ENCODE measurements at places on chromosomes 7 and 10.

- DNase-seq: no peak
Measured at GRCh38 chr10:25552283-25552919, 377.6 kb downstream of the GPR158 start.

- no peak for DNase-seq
Measured at GRCh38 chr10:61760943-61761824, 98.5 kb downstream of the CABCOCO1 start.

DNA sequence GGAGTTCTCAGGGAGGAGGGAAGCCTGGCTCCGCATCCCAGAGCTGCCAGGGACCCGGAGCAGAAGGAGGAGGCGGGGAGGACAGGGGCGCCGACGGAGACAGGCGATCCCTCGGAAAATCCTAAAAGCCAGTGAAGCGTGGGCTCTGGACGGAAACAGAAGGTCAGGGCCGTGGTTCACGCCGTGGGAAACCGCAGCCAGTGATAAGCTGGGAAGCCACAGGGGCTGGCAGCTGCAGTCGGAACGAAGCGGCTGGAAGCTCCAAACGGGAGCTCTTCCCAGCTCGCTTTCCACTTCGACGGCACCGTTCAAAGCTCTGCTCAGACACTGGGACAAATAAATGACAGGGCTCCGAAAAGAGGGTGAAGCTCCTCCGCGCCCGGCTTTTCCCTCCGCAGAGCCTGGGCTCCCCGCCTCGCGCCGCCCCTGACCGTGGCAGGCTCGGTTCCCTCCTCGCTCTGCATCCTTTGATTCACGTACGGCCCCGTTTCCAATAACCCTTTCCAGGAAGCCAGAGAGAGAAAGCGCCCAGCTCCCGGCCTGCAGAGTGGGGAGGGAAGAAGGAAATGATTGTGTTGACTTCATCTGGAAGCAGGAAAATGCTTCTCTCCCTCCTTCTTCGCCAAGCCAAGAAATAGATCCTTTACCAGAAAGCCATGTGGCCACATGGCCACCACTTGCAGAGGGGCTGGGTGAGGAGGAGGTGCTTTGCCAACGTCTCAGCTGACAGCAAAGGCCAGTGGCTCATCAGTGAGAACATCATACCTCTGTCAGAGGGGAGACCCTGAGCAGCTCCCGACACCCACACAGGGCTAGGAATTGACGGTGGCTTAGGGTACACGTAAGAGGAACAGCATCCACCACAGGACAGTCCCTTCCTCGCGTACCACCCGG, 57.4 kb downstream of the ADRB1 start:
- DNase-seq: no peak

GRCh38 chr7:23467291-23467805, 2.9 kb downstream of the IGF2BP3 start:
- DNase-seq: no peak

DNA sequence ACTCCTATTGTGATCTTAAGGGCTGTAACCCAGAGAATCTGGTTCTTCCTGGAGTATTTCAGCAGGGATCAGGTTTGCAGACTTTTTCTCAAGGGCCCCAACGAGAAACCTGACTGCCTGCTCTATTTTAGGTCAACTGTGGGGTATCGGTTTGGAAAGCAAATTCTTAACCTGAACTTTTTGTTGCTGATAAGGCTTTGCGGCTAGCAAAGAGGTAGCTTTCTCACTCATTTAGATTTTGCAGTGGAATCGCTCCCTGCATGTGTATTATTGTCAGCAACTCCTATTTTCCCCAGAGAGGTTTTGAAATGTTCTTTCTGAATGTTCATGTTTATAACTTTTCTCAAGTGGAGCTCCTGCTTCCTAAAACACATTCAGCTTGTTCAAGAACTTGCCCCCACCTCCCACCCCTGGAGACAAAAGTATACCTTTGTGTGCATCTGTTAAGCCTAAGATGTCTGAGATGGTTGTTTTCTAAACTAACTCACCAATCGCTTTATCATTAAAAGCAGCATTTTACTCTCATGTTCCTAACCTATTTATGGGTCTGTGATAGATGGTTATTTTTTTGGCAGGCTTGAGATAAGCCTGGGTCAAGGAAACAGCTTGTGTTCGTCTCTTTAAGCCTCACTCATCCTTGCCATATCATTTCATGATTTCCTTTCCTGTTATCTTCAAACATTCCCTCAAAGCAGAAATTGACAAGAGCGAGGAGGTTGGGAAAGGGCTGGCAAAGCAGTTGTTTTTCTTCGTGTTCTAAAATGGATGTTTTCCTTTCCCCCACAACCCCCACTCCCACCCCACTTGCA, 129.8 kb downstream of the BAMBI start:
- DNase-seq: no peak

DNA sequence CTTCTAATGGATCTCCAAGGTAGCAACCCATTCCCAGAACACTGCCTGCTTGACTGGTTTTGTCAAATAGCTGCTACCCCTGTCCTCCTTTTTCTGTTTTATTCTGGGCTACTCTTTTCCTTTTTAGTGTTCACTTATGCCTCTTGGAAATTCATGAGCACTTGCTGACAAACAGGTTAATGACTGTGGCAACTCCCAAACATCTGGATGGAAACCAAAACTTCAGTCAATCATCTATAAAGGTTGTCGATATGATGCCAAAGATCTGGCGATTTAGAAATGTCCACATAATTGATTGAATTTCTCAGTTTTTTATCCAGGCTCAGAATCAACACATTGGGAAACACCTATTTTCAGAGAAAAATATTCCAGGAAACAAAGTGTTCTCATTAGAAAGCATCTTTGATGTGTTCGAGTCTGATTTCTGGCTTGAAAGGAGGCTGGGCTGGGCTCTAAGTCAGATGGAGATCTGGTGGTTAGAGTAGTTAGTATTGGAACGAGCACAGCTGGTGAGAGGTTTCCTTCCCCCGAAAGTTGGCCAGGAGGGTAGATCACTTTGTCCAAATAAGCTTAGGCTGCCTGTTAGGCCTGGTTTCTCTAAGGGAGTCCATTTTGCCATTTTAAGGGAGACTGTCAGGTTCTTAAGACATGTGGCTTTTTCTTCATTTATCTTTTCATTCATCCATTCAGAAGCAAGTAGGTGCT, 17.8 kb downstream of the PAX2 start:
- DNase-seq: no peak

DNA sequence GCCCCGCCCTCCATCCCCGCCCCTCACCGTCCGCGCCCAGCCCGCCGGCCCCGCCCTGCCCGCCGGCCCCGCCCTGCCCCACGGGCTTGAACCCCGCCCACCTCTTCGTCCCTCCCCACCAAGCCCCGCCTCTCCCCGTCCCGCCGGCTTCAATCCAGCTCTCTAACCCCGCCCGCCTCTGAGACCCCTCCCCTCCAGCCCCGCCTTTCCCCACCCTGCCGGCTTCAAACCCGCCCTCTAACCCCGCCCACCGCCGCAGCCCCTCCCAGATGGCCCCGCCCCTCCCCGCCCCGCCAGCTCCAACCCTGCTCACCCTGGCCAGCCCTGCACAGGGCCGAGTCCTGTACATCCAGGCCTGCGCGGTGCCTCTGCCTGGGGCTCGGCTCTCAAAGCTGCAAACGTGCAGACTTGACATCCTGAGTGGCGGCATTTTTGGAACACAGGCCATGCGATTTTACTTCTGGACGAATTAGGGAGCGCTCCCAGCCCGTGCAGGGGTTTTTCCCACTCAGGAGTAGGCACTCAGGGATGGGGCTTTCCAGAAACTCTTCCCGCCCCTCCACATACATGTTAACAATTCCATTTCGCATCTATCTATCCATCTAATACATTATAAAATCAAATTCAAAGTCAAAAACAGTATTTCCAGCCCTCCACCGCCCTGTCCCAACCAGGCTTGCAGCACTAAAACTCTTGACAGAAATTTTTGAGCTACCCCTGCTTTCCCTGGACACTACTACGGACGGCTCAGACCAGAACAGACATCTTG, 477 bp upstream of the NMT2 start:
- DNase-seq: peak; percentile 81

Data from omental fat pad (tissue), 4 donors.